GF-D8 (cell line): ENCODE measurements at places on chromosomes 1 and 21.

DNA sequence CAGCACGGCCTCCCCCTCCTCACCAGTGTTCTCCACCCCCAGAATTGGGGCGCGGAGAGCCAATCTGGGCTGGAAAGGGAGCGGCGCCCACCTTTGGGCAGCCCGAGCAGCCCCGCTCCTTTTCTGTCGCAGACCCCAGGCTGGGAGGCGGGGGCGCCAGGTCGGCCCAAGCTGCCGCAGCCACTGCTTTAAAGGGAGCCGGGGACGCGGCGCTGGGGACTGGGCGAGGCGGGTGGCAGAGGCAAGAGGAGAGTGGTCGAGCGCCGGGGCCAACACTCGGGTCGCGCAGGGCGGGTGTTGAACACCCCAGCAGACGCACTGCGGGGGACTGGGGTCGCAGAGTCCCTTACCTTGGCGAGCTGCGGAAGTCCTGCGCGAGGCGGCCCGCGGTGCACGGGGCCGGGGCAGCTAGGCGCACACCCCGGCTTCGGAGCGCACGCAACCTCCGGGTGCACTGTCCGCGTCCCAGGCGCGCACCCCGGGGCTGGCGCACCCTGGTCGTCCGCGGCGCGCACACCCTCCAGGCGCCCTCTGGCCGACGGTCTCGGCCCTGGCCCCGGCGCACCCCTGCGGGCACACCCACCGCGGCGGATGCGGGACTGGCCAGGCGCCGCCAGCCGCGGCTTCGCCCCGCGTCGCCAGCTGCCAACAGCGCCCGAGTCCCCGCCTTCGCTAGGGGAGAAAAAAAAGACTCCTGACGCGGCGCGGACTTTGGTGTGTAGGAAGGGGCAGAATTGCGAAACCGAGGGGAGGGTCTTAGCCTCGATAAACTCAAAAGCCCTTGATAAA, at the start of gene KANK4:
TSS of gene KANK4 (minus strand) at position 679 of the 789 bp plus-strand sequence. CDS start 37,870 bp downstream, outside the sequence.
- DNase-seq, result no peak

DNA sequence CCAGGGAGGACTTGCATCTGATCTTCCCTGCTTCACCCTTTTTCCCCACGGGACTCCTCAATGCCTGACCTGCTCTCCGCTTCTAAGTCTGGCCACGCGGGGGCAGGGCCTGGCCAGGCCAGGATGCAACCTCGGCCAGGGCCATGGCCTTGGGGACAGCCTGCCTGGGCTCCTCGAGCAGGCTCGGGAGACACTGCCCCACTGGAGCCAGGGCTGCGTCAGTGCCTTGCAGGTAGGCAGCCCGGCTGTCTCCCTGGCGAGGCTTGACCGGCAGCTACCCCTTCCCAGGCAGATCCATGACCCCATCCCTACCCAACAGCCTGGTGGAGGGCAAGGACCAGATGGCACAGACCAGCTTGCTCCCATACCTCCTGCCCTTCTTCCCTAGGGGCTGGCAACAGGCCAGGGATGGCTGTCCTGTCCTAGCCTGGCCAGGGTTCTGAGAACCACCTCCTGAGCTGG, 2.7 kb upstream of the PRDM16 start:
- no peak for DNase-seq

DNA sequence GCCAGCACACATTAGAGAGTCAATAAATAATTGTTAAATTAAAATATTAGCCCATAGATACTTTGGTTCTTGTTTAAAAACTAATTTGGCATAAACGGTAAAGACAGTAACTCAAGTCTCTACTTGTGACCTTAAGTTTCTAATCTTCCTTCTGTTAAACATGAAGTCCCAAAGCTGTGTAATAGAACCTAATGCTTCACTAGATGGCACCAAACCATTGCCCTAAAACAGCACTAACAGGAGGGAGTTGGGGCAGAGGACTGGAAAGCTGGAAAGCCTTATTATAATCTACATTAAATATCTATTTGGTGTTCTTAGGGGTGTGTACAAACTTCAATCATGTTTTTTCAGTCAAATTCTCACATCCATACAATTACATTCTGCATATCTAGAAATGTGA, 176.7 kb downstream of the OLFM3 start:
- DNase-seq, result no peak

DNA sequence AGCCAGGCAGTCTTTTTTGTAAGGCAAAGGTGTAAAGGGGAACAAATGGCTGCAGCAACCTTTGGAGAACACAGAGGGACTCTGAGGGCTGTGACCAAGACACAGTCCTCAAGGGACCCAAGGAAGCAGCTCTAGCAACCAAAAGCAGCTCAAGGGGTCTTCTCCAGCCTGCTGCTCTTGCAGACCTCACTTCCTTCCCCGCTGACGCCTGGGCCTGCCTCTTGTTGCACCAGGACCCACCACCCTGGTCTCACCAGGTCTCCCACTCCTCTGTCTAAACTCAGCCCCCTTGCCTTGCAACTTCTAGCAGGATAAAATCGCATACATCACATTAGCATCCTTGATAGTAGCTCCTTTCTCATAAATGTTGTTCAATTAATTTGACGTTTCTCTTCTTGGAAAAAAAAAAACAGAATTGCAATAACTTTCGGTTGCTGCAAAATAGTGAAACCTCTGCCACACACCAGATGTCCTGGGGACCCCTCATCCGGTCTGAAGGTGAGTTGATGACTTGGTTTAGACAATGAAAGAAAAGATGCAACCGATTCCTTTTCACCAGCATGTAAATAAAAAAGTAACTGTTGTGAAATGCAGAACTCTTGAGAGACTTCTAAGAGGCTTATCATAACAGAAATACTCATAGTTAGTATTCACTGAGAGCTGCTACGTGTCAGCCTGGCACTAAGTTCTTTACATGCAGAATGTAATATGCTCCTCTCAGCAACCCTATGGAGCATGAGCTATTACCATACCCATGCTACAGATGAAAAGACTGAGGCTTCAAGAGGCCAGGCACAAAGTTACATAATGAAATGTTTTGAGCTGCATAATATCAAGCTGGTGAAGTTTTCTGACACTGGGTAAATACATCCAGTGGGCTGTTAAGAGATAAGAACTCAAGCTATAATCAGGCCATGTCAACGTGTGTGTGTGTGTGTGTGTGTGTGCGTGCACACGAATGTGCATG, 58.5 kb downstream of the UMODL1 start:
- DNase-seq, result no peak

GRCh38 chr1:236111527-236112331, 30.6 kb upstream of the GPR137B start:
- no peak for DNase-seq

GRCh38 chr1:118989006-118989815, 1.1 kb upstream of the TBX15 start:
- no peak for DNase-seq

- no peak for DNase-seq
Measured at GRCh38 chr1:244391761-244392160, 59.9 kb downstream of the ADSS2 start.

DNA sequence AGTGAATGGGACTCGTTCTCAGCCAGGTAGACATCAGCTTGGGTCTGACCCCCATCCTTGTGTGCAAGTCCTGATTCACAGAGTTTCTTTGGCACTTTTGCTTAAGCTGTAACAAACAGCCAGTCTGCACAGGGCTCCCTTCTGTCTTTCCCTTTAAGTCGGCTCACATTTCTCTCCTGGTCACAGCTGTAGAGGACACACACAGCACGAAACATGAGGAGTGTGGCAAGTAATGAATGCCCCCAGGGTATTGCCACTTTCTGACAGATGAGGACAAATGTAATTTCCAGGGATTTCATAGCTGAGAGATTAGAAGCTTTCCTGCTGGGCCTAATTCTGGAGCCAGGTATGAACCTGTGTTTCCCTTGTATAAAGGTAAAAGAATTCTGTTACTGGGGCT, 423.5 kb downstream of the KIF26B start:
- no peak for DNase-seq

- no peak for DNase-seq
Measured at GRCh38 chr1:228968891-228969606, 233.8 kb downstream of the RHOU start.

DNA sequence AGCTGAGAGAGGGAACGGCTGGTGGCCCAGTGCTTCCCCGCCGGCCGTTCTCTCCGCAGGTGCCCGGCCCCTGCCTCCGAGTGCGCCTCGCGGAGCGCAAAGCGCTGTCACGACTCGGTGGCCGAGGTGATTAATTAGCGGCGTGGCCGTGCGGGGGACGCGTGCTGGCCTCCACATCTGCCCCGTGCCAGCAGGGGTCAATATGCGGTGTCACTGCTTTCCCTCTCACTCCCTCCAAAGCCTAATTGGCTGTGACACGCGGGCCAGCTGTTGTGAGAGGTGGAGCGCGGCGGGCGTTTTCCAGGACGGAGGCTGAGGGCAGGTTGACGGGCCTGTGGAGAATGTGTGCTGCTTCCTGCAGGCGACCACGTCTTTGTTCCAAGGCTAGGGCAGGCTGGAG, 239.0 kb downstream of the LMX1A start:
- no peak for DNase-seq

GRCh38 chr1:218658899-218659298, 313.8 kb downstream of the TGFB2 start:
- DNase-seq, result no peak

DNA sequence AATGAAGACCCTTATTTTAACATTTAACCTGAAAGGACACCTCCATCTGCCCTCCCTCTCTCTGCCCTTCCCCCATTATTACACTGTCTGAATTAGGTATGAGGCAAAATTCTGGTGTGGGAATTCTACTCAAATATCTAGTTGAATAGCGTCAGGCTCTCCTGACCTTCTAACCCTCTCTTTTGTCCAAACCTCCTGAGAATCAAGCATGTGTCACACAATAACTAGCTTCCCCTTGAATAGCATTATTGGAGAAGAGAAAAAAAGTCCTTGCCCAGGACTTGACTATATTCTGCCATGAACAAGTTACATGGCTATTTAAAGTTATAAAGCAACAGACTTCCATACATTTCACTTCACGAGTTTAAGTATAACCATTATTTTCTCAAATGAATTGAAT, 35.5 kb downstream of the USH2A start:
- DNase-seq, result no peak

DNA sequence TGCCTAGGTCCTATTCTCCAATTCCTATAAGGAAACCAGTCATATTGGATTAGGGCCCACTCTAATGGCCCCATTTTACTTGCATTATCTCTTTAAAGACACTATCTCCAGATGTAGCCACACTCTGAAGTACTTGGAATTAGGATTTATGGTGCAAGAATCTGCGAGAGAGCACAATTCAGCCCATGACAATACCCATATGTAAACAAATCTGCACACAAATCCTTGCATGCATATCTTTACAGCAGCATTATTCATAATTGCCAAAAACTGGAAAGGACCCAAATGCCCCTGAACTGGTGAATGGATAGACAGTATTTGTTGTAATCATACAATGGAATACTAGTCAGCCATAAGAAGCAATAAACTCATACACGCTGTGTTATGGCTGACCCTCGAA, 229.8 kb upstream of the ADAMTS5 start:
- DNase-seq, result no peak

GRCh38 chr1:229271448-229272159, 693 bp downstream of the RAB4A start:
- no peak for DNase-seq

GRCh38 chr1:239771550-239771949, 320.1 kb upstream of the FMN2 start:
- DNase-seq, result no peak
